ENCODE measurements at places on chromosomes 2 and 18. TPM values are rescaled to one million over a fixed set of nuclear protein-coding genes. Genes with fewer than 3 reads are reported as not detected.

ITGA6 gene
- total RNA-seq: 73.6 TPM

NFE2L2 gene
- 86.9 TPM for total RNA-seq

SOX11 gene
- not detected for total RNA-seq

CDH2 gene
- not detected for total RNA-seq

AQP12A gene
- total RNA-seq: not detected

KIAA1328 gene
- total RNA-seq: 15.7 TPM

NPAS2 gene
- 2.6 TPM for total RNA-seq

DNA sequence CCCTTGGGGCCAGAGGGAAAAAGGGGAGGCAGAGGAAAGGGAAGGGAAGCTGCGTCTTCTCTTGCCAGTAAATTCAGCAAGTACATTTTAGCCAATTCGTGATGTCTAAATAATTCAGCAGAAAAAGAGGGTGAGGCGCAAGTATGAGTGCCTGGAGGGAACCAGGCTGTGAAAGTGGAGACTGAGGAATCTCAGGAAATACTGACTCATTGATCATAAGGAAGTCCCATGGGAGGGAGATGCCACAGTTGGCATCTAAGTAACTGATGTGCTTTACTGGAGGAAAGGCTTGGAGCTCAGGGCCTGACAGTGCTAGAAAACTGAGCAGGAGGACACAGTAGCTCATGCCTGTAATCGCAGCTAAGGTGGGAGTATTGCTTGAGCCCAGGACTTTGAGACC lies 31.1 kb downstream of the KIF5C start:
- no peak for DNase-seq

DNA sequence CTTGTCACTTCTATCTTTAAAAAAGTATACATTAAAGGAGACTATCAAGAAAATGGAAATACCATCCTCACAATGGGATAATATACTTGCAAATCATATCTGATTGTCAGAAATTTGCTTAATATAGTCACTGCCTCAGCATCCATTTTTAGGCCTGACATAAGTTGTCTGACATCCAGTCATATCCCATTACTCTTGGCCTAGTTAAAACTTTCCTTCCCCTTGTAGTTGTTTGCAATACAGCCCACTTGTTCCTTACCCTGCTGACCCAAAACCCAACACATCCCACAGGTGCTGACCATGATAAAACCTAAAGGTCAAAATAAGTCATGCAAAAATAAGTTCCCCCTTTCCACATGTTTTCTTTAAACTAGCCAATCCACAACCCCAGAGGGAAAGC lies 3.6 kb upstream of the ARHGEF33 start:
- DNase-seq: no peak

GRCh38 chr2:141704541-141704940 lies 426.3 kb downstream of the LRP1B start:
- DNase-seq: no peak

- DNase-seq: no peak
These were observed 50.9 kb downstream of the ACAA2 start for GRCh38 chr18:49762191-49763077.

- DNase-seq: no peak
These were observed 167.5 kb downstream of the DYSF start for GRCh38 chr2:71620851-71621251.

DNA sequence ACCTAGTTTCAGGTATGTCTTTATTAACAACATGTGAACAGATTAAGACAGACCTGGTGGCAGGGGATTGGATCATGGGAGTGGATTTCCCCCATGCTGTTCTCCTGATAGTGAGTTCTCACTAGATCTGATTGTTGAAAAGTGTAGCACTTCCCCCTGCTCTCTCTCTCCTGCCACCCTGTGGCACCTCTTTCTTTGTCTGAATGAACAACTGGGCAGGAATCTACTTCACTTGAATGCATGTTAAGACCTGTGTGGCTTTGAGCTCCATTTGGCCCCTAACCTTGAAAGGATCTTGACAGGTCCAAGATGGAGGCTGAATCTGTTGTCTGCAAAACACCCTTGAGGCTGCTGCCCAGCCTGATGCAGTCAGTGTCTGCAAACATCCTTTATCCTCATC lies 194.4 kb downstream of the RNF144A start:
- DNase-seq: no peak

DNA sequence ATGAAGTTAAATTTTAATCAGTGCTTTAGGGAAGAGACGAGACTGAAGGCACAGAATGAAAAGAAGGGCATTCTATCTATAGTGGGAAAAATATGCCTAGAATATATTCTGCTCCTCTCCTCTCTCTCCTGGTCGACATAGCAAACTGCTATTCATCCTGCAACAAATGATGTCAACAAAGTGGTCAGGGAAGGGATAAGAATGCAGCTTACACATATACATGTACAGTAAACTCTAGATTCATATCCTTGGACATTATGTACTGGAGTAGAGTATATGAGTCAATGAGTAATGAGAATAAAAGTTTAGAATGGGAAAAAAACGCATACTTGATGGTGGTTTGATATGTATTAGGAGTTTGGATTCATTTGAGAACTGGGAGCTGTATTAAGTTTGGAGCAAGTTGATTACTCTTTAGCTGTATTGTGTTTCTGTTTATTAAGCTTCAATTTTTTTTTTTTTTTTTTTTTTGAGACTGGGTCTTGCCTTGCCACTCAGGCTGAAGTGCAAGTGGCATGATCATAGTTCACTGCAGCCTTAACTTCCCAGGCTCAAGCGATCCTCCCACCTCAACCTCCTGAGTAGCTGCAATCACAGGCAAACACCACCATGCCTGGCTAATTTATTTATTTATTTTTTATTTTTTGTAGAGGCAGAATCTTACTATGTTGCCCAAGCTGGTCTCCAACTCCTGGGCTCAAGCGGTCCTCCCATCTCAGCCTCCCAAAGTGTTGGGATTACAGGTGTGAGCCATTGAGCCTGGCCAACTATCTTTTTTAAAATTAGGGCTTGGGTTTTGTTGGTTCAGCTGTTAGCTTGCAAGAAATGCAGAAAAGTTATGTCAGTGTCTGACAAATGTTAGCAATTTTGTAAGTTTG lies 53.8 kb downstream of the STAT1 start:
- no peak for DNase-seq

DNA sequence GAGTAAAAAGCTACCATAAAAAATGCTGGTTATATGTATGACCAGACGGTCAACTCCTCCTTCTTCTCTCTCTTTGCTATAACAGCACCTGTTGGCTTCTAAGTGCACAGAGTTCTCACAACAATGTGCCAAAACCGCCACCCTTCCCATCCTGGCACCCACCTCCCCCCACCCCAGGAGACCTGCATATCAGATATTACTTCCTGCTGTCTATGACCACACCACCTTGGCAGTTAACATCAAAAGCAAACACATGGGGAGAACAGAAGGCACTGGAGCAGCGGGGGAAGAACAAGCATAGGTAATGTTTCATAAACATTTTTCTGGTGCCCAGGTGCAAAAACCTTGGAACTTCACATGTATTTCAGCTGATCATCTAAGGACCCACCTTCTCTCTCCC lies 15.5 kb downstream of the SPRED2 start:
- DNase-seq: no peak

GRCh38 chr2:48250943-48251342 lies 279.0 kb upstream of the STON1 start:
- DNase-seq: no peak

DNA sequence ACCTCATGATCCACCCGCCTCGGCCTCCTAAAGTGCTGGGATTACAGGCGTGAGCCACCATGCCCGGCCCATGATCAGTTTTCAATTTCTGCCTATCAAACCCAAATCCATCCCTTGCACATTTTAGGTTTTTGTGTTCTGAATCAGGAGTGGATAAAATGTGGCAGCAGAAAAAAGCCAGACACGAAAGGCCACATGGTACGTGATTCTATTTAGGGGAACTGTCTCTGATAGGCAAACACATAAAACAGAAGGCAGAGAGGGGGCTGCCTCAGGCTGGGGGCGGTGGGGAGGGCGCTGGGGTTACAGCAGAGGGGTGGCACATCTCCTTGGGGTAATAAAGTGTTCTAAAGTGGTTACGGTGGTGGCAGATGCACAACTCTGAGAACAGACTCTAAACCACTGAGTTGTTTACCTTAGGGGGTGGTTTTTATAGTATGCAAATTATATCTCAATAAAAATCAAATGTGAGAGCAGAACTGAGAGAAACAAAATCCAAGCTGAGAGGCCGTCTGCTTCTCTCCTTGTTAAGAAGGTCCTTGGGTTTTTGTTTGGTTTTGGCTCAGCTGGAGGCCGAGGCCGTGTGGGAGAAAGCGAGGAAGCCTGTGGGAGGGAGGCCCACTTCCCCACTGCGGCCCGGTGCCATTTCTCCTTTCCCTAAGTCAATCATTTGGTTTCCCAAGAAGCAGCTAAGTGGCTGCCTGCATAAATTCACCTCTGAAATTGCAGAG lies 78.0 kb downstream of the SOWAHC start:
- no peak for DNase-seq

GRCh38 chr18:45213040-45213333 lies 402.3 kb upstream of the SLC14A2 start:
- no peak for DNase-seq

DNA sequence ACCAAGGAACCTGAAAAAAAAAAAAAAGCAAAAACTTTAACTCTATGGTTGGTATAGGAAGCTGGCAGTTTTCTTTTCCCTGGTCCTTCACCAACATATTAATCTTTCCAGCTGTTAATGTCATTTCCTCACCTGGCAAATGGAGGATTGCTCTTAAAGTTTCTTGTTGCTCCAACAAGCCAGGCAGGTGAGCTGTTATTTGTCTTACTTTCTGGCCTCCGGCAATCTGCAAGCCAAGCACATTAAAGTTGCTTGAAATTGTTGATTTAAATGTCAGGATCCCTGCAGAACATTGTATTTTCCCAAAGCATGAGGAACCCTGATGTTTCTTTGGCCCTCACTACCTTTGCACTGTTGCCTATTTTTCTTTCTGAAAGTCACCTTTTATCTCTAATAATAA lies 664.9 kb downstream of the METTL4 start:
- no peak for DNase-seq

DNA sequence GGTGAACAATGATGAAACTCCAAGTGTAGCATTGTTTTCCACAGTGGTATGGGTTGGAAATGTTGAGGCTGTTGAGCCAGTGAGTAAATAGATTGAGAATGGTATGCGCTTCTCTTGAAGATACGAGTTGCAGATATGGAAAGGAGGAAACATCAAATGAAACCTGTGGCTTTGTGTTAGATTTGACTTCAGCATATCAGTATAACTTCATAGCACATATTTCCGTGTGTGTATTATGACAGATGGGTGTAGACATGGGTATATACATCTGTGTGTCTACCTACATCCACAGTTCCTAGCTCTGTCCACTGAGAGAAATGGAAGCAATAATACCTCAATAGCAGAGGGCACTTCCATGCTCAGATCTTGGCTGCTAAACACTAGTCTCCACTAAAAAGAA lies 8.0 kb downstream of the SNED1 start:
- DNase-seq: no peak

DNA sequence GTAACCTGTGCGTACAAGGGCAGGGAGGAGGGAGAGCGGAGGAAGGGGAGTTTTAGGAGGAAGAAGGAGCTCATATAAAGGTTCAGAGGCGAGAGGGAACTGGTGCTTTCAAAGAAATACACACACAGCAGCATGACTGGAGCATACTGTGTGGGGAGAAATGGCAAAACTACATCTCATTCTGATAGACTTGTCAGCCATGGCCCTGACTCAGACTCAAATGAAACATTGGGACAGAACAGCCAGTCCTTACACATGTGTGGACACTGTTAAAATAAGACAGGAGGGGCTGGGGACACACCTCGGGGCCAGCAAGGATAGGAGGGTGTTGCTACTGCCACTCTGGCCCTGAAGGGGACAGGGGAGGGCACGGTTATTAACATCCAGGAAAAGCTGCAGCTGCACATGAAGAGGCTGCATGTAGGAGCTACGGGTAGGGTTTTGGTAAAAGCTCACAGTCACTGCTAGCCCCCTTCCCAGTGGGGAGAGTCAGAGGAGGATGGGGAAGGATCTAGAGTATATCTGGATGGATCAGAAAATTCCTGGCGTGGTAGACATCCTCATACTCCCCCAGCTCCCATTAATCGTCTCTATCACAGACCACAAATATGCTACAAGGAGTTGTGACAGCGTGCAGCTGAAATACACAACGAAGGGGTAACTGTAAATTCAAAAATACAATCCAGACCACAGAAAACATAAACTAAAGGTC lies 110.5 kb downstream of the GATA6 start:
- DNase-seq: no peak

GRCh38 chr2:149388120-149388816 lies 57.9 kb downstream of the LYPD6 start:
- no peak for DNase-seq

DNA sequence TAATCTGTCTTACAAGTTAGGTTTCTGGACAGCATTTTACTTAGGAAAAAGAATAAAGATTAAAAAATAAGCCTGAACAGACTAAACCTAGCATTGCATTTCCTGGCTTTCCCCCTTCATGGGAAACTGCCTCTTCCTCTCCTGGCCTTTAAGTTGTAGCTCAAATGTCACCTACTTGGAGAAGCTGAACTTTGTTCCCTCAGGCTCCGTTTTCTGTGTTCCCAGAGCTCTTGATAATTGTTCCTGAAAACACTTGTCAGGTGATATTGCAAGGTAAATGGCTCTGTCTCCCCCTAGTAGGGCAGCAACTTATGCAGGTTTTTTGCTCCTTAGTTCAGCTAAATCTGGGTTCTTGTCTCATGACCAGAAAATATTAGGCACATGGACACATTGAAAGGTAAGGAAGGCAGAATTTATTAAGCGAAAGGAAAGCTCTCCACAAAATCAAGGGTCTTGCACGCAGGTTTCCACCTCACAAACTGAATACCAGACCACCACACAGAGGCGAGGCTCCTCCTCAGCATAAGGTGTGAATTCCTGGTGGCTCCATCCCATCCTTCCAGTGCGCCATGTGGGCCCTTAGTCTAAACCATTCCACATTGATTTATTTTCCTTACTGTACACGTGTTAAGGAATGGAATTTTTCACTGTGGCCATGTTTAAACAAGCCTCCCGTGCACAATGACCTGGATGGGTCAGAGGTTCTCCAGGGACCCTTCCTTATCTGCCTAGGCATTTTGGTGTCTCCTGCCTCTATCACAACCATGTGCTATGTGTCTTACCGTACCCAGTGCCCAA lies 229.3 kb downstream of the HNMT start:
- DNase-seq: no peak

DNA sequence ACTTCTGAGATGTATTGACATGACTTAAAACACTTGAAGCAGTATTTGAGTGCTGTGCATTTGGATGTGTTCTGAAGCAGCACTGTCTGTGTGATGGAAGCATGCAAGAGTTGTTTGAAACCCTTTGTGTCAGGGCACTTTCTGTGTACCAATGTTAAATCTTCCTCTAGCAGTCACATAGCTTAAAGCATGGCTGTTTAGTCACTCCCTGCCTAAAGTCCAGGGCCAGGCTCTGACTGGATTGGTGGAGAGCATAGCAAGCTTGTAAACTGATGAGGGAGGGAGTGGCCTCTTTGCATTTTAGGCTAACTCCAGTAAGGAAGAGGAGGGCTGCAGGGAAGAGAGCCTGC lies 73.5 kb downstream of the MYO1B start:
- DNase-seq: no peak

DNA sequence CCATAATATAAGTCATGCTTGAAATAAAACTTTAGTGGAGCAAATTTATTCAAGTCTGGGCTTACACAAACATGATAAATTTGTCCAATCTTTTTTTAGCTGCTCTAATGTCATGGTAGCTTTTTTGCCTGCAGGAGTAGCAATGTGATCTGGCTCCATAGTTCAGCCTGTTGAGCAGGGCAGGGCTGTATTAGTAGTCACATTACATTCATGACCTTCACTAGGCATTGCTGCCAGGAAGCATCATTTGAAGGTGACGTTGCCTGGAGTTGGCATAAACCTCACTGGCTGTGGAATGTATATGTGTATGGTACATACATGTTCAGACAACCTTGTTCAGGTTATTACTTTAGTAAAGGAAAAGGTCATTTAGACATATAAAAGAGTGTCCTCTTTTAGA lies 76.6 kb downstream of the CCDC85A start:
- no peak for DNase-seq
